ENCODE measurements at places on chromosomes 3 and 15.

DNA sequence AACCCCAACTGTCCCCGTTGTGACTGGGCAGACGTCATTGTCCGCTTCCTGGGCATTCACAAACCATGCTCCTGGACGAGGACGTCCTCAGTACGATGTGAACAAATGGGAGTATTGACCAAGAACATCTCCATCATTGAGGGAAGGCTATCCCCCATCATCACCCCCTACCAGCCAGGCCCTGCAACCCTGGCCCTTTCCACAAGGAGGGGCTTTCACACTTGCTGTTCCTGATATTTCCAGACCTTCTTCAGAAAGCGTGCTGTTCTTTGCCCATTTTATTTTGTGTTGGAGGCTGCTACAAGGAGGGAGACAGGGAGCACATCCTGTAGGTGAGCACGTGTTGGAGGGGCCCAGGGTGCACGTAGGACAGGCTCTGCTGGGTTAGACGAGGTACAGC is 277.0 kb upstream of the LRRC3B start:
- DNase-seq = no peak

DNA sequence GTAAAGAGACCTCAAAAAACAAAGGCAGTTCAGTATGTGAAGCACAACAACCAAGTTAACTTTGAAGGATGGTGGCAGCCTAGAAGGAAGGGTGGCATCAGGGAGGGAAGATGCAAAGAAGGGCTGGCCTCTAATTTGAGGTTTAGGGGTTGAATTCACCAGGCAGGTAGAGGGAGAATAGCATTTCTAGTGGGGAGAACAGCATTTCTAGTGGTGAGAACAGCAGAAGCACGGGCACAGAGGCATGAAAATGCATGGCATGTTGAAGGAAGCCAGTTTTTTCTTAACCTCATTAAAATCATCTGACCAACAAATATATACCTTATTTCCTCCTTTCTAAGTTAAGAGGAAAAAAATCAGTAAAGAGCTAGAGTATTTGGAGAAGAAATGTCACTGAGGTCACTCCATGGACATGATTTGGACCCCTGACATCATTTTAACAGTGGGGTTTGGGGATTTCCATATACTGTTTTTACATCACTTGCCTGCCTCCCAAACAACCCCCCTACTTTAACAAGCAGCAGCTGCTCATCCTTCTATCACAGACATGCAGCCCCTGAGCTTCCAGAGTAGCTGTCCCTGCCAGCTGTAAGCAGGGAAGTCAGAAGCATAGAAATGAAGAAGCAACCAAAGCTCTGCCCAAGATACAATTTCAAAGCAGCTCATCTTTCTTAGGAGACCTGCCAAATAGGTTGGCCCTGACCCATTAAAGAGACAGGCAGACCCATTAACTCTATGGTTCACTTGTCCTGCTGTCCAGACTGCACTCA is 2.4 kb upstream of the POPDC2 start:
- DNase-seq = no peak

DNA sequence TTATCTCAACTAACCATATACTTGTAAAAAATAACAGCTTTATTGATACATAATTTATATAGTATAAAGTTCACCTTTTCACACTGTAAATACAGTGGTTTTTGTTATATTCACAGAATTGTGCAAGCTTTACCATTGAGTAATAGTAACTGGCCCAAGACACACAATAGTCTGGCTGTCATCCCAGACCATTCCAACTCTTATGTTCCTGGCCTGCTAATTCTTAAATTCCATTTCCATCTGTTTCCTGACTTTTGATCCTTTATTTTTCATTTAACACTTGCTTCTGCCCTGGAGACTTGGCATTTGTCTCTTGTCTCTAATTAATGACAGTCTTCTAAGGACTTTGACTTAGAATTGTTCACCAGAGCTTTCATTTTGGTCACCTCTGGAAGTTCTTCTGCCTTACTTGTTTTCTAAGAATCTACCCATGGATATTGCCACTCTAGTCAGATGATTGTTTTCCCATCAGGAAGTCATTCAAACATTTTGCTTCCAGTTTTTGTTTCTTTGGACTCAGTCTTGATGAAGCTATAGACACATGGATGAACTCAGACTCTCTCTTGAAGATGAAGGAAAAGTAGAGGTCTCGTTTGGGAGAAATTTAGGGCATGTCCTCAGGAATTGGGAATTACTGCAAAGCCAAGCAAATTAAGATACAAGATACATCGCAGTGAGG is 27.2 kb upstream of the PLSCR4 start:
- no peak for DNase-seq

DNA sequence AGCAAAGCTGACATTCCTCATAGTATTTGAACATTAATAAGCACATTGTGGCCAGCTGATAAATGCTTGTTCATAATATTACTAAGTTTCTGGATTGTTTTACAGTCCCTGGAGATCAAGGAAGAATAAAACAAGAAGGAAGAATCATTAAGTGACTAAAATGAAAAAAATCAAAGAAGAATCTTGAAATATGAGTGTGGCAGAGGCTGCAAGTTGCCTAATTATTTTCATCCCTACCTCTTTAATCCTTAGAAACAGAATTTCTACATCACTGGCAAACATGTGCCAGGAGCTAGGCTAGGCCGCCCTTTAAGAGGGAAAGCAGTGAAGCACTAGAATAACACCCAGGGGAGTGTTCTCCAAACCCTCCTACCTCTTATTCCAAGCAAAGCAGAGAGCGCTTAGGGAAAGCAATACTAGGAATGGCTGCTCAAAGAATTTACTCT is 98.9 kb downstream of the MAGI1 start:
- DNase-seq = no peak

Measured in mesothelial cell of epicardium (in vitro differentiated cells).